Frontal cortex (tissue), 4 donors: ENCODE measurements at places on chromosomes 3 and 15.
A peak's percentile ranks its signal among the peaks of the same experiment; 100 is the strongest.

- DNase-seq, result no peak
Measured at GRCh38 chr3:156819842-156820691, 6.1 kb upstream of the LEKR1 start.

- DNase-seq, result no peak
Measured at GRCh38 chr15:89761009-89761831, 10.2 kb upstream of the MESP1 start.

DNA sequence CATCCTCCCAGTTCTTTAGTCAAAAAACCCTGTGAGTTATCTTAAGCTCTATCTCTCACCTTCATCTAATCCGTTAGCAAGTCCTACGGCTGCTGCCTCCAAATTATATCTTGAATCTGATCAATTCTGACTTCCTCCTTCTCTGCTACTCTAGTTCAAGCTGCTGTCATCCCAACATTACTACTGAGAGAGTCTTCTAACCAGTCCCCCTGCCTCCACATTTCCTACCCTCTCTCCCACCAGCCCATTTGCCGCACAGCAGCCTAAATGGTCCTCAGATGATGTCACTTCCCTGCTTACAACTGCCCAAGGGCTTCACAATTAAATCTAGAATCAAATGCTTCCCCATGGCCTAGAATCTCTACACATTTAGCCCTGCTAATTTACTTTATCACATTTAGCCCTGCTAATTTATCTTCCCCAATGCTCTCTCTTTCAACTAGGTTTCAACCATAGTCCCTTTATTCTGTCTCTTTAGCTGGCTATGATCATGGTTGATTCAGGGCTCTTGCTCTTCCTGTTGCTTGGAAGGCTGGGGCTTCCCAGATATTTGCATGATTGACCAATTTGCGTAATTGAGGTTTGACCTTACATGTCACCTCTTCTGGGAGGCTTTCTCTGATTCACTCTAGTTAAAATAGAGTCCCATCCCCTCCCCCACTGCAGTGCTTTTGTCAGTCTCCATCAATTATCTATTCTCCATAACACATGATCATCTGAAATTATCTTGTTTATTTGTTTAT is 11.0 kb upstream of the ARL14 start:
- no peak for DNase-seq

- DNase-seq, result peak; percentile 28
Measured at GRCh38 chr3:12758025-12758781, 856 bp downstream of the TMEM40 start.

DNA sequence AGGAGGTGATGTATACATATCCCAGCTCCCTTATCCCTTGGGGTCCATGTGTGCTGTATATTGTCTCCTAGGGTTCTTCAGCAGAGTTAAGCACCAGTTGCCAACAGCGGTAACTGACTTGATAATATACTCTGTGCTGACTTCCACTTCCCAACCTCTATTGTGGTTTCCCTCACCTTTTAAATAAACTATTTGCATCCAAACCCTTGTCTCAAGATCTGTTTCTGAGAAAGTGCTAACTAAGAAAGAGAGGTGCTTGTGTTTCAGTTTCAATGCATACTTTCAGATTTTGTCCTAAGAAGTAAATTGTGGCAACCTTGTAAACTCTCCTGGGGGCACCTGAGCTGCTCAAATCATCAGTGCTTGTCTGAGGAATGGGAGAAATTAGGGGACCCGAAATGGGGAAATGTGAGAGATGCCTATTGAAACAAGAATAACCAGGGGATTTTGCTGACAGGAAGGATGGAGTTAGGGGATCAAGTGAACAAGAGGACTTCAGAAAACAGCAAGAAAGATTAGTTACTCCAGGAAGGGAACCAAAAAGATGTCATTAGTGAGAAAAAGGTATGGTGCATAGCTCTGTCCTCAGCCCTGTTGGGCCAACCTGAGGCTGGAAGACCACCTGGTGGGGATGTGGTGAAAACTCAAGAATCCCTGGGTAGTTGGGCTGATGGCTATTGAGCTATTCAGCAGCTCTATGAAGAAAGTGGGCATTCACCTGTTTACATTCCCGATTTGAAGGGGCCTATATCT is 50.9 kb upstream of the MRPL3 start:
- no peak for DNase-seq

DNA sequence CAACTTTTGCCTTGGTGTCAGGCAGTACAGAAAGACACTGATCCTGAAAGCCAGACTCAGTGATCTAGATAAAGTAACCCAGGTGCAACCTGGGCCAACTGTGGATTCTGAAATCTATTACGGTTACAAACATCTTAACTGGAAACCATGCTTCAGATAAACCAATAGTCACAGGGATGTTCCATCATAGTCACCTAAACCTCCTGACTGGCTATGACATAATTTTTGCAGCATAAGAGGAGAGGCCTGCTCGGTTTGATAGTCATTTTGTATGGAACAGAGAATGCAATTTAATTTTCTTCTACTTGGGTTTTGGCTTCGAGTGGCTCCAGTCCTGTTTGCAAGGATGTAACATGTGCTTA is 3.7 kb downstream of the SLCO3A1 start:
- no peak for DNase-seq

GRCh38 chr15:100099976-100100375 is 241.8 kb downstream of the ADAMTS17 start:
- DNase-seq, result no peak

GRCh38 chr3:23182996-23183513 is 20.1 kb upstream of the UBE2E2 start:
- DNase-seq, result no peak

GRCh38 chr3:103963599-103963998 is 1403.1 kb upstream of the ALCAM start:
- no peak for DNase-seq

- no peak for DNase-seq
Measured at GRCh38 chr3:244041-244440, 47.5 kb downstream of the CHL1 start.

GRCh38 chr15:65421360-65422215 is 1.2 kb downstream of the IGDCC4 start:
- DNase-seq, result peak; percentile 50

GRCh38 chr3:15822281-15822680 is 24.5 kb upstream of the ANKRD28 start:
- DNase-seq, result no peak

GRCh38 chr3:156674911-156675829 is 780 bp downstream of the TIPARP start:
- peak; percentile 56 for DNase-seq

DNA sequence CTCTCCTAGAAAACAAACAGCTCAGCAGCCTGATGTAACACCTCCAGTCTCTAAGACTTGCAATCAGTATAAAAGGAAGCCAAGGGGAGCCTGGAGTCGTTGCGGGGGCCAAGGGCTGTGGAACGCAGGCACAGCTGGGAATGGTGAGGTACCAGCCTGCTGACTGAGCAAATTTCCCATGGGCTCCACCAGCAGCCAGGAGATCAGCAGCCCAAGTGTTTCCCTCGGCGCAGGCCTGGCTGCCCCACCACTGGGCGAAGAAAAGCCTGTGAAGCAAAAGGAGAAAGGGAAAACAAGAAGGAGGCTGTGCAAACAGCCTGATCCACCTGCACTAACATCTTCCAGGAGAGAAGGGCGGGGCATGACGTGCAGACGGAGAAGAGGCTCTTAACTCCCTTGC is 155.3 kb downstream of the SHQ1 start:
- no peak for DNase-seq

- DNase-seq, result no peak
Measured at GRCh38 chr3:24589931-24590880, 95.6 kb upstream of the THRB start.

GRCh38 chr3:34859746-34860145 is 779.6 kb upstream of the ARPP21 start:
- DNase-seq, result no peak

DNA sequence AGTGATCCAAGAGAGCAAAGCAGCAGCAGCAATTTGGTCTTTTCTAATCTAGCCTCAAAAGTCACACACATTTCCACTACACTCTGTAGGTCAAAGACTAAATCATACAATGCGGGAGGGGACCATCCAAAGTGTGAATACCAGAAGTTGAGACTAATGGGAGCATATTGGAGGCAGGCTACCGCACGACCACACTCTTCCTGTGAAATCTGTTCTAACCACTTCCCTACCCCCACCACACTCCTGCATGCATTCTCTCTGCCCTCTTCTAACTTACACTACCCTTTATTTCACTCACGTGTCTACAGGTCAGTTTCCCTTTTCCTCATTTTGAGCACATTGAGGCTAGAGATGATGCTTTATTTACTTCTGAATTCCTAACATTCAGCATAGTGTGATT is 23.7 kb upstream of the PRTG start:
- no peak for DNase-seq

DNA sequence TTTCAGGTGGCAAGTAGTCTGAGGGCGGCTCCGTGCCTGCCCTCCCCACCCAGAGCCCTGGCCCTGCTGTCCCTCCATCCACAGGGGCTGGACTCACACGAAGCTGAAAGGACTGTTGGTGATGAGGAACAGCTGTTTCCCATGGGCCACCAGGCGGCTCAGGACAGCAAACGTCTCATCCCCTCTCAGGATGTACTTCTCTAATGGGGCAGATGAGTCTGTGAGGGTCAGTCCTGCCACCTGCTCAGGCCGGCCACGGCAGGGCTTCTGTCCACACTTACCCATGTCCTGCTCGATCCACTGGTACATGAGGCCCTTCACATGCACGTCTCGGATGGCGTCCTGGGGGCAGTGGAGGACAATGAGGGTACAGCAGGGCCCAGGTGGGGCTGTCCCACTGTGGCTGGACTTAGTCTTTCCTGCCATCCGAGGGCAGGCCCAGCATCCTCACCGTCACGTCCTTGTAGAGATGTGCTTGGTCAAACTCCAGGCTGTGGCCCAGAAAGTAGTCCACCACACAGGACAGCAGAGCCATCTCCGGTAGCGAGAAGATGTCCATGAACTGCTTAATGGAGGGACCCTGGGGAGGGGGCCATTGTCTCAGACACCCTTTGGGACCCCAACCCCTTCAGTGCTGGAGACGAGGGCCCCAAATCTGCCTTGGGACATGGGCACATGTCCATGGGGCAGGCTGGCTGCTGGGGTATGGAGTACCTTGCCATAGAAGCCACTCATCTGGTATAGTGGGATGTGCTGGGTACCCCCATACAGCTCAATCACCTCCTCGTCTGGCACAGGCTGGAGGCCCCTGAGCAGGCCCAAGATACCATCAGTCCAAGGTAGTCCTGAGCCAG is 5.7 kb downstream of the NT5DC2 start:
- peak; percentile 8 for DNase-seq

GRCh38 chr3:63857311-63857710 is 6.3 kb downstream of the THOC7 start:
- DNase-seq, result no peak

DNA sequence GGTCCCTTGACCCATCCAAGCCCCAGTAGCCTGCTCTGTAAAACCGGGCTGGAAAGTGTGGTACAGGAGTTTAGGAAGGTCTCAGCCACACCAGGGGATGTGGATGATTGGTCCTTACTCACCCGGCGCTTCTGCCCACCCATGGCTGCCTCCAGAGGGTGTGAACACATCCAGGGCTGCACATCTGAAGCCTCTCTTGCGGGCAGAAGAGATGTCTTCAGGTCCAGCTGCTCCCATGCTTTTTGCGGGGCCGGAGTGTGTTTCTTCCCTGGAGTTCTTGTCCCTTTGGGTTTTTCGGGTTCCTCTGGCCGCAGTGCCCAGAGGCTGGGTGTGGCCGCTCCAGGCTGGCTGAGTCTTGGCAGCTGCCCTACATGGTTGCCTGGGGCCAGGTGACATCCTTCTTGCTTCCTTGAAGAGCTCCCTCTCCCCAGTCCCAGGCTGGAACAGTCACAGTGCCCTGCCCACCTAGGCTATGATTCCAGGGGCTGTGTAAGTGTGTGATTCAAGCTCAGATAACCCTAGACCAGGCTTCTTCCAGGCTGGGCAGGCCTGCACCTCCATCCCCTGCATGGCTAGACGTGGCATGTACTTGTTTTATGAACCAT is 33.9 kb downstream of the HDAC11 start:
- no peak for DNase-seq

DNA sequence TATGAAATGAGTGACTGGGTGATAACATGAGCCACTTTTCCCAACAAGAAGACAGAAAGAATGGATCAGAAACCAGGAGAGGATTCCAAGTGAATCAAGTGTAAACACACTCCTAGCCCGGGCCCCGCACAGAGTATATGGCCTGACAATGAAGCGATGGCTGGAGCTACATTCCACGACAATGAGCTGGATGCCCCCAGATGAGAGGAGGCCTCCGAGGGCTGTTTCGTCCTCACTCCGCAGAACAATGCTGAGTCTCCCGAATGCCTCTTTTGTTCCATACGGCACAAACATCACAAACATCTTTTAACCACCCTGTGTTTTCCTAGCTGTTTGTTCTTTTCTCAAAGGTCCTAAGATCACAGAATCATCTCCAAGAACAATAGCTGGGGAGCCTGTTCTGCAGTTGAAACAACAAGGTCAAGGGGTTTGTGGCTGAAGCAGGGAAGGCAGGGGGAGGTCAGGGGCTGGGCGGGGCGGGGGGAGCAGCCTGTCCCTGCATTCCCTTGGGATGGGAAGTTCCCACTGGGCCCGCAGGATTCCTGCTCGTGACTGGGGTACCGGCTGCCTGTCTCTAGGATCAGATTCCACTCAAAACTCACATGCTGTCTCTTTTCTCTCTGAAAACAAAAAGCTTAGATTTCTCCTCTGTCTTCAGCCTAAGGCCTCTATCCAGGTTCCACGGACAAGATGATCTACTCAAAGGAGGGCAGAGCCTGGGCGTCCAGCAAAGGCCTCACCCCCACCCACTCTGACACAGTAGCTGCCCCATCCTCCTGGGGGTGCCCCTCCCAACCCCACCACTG is 151.3 kb downstream of the XXYLT1 start:
- no peak for DNase-seq

- DNase-seq, result no peak
Measured at GRCh38 chr15:91947683-91948608, 94.4 kb downstream of the SLCO3A1 start.

DNA sequence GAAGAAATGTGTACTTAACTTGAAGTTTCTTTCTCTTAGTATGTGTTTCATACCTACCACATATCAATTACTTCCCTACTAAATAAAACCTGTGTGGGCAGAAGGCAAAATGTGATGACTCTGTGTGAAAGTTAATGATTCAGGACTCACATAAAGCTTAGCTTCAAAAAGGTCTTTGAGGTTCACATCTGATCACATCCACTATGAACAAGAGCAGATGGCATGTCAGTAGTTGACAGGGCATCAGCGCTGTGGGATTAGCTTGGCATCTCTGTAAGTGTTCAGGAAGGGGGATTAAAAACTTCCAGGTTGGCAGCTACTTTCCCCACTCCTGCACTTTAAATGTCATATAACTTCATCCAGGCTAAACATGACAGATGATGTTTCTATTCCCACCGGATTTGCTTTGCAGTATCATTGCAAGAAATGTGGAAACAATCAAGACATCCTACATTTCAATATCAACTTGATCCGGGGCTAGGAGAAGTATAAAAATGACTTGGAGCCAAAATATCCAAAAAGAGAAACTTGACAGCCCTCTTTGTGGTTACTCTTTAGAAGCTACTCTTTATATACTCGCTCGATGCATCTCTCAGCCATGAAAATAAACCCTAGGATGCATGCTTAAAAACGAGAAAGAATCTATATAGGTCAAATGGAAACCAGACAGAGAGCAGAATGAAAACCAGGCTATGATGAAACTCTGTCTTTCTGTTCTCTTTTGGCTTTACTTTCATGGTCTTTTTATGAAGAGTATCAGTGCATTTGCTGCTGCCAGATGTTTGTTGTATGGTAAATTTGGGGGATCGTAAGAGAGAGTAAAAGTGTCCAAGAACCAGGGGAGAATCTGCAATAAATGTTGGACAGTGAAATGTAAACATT is 273.1 kb upstream of the ALCAM start:
- no peak for DNase-seq
